GM23338 (cell line): ENCODE measurements at places on chromosomes 3 and 15.
A peak's percentile ranks its signal among the peaks of the same experiment; 100 is the strongest.

DNA sequence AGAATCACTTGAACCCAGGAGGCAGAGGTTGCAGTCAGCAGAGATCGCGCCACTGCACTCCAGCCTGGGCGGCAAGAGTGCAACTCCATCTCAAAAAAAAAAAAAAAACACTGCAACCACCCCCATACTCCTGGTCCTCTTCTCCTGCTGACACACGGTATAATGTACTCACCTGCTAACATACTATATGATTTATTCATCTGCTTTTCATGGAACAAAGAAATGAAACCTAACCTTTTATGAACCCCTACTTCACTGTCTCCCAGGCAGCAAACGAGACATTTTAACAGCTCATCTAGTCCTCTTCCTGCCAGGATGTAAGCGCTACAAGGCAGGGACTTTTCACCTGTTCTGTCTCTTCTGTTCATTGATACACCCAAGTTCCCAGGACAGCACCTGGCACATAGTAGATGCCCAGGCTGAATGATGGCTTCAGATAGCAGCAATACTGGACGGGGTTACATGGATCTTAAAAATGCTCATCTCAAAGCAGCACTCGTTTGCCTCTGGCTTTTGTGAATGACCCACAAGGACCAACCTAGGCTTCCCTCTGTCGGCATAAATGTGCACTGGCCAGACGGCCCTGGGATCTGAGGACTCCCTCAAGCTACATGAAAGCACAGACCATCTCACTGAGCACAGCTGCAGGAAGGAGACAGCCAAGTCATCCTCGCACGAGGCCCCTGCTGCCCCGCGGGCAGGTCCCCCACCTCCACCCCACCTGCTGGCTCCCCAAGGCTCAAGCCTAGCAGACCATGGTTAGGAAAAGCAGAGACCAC lies 20.3 kb downstream of the XXYLT1 start:
- no peak for DNase-seq

- no peak for DNase-seq
Observed at GRCh38 chr15:77710206-77710605, 77.5 kb upstream of the LINGO1 start.

- no peak for DNase-seq
Observed at GRCh38 chr15:57668016-57668415, 38.5 kb upstream of the POLR2M start.

- DNase-seq, result no peak
Observed at GRCh38 chr3:103052236-103052830, 617.5 kb downstream of the ZPLD1 start.

GRCh38 chr15:62782071-62782841 lies 260.3 kb upstream of the TPM1 start:
- peak; percentile 74 for DNase-seq

DNA sequence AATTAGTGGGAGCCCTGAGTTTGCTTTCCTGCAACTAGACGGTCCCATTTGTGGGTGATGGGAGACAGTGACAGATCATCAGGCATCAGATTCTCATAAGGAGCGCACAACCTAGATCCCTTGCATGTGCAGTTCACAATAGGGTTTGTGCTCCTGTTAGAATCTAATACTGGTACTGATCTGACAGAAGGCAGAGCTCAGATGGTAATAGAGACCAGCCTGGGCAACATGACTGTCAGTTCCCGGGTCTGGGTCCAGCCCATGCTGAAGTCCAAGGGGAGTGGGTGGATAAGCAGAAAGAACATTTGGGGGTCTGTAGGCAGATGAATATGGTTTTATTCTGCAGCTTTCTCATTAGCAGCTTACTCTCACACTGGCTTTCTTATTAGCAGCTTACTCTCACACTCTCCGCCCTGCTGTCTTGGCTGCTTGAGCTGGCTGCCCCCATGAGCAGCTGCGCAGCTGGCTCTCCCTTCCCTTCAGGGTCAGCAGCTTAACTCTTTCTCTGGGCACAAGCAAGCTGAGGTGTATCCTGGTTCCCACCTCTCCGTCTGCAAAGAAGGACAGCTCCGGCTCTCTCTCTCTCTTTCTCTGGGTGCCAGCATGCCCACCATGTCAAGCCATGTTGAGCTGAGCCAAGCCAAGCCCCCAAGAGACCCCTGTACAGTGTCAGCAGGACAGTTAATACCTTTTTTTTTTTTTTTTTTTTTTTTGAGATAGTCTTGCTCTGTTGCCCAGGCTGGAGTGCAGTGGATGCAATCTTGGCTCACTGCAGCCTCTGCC lies 46.5 kb downstream of the KLHDC8B start:
- no peak for DNase-seq

DNA sequence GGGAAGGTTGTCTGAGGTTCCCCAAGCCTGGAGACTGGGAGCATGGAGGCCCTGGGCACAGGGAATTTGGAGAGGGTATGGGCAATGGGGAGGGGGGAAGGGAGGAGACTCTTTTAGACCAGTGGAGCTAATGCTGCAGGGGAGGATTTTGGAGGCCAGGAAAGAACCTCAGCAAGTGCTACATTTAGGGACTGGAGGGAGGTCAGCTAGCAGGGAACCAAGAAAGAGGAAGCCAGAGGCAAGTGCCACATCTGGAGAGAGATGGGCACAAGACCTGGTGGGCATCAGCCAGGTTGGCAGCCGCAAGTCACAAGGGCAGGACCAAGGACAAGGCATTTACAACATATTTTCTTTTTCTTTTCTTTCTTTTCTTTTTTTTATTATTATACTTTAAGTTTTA lies 20.7 kb downstream of the PLEKHO2 start:
- no peak for DNase-seq
